Upper lobe of left lung (tissue), 6 donors: ENCODE measurements at places on chromosomes 5 and 9. TPM values are rescaled to one million over a fixed set of nuclear protein-coding genes. Genes with fewer than 3 reads are reported as not detected.

- H3K4me1 ChIP-seq, result peaks cover 70% of the 10 kb centered on the region
- no peak for DNase-seq
- H3K4me3 ChIP-seq, result no peak overlapping the region
- peaks cover 13% of the 10 kb centered on the region for H3K36me3 ChIP-seq
- H3K27ac ChIP-seq, result peak overlapping the region; percentile 89
Observed at GRCh38 chr9:113579283-113580040, 115.9 kb downstream of the RGS3 start.

The FOXD4L3 gene
- total RNA-seq, result 0.47 TPM

The NELFB gene
- total RNA-seq, result 31.8 TPM

The OMD gene
- 4.6 TPM for total RNA-seq

The PCDHA6 gene
- 2.1 TPM for total RNA-seq
